ENCODE measurements at places on chromosomes 12 and 14.

DNA sequence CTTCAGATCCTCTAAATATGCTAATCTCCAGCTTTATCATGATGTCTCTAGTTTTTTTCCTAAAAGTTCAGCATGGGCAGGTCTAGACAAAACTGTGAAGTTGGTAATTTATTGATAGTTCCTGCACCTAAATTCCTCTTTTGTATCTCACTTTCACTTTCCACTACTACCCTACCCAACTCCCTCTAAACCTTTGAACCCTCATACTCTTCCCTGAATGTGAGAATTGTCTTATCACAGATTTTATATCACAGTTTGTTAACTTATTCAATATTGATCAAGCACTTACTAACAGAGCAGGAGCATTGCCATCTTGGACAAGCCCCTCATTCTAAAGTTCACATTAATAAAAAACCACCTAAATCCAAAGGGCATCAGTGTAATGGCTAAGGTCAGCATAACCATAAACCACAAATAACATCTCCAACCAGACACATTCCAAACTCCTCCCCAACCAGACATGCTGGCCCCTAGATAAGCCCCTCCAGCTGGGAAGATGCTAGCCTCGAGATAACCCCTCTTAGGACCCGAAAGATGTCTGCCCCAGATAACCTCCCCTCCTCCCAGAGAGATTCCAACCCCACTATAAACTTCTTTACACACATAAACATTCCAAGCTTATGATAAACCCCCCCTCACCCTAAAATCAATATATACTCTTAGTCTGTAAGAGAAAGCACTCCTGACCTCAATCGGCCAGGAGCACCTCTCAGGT lies 78.7 kb downstream of the FSCB start:
- DNase-seq, result no peak

DNA sequence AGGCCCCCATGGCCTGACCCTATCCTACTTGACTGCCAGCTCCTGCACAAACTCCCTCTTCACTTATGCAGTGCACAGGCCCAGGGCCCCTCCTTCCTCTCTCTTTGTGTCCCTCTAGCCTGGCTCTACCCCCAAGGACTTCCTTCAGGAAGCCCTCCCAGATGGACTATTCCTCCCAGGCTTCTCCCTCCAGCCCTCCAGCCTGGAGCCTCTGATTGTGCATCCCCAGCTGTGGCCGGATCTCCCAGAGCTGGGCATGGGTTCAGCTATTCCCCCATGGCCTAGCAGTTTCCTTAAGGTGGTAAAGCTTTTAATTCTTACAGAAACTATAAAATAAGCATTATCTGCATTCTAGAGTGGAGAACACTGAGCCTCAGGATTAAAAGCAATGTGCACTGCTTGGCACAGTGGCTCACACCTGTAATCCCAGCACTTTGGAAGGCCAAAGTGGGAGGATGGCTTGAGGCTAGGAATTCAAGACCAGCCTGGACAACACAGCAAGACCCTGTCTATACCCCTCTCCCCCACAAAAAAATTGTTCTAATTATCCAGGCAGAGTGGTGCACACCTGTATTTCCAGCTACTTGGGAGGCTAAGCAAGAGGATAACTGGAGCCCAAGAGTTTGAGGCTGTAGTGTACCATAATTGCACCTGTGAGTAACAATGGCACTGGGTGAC lies 16.8 kb upstream of the KRT8 start:
- no peak for DNase-seq

DNA sequence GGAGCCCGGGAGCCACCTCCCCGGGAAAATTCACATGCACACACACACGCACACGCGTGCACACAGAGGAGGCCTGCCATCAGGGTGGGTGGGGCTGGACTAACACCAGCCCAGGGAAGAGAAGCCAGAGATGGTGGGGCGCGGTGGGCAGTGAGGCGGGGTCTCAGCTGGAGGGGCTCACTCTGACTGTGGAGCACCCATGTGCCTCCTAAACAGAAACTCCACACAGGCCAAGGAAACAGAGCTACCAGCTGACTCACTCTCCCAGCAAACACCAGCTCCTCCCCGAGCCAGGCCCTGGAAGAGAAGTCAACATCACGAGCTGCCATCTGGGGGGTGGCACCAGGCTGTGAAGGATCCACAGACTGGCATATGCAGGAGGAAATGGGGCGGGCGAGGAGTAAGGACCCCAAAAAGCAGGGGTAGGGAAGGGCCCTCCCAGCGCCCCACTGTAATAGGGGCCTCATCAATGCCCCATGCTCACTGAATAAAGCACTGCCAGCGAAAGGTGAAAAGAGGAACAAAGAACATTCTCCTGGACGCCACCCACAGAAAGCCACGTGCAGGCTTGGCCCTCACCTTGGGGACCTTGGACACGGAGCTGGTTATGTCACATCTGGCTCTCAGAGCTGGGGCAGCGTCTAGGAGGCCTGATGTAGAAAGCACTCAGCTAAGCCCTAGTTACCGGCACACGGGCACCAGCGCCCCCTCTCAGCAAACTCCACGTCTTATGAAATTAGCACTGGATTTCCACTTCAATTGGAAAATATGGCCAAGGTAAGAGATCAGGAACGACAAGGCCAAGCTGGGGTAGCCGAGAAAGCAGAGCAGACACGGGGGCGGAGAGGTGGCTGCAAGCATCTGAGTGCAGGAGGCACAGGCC lies 8.4 kb upstream of the INF2 start:
- peak; percentile 74 for DNase-seq

DNA sequence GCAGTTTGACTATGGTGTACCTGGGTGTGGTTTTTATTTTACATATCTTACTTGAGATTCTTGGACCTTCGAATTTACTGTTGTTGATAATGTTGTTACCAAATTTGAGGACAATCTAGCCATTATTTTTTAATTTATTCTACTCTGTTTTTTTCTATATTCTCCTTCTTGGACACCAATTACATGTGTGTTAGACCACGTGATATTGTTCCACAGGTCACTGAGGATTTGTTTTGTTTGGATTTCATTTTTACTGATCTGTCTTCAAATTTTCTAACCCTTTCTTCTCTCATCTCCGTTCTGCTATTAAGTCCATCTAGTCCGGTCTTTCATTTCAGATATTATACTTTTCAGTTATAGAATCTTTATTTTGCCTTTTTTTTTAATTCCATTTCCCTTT lies 204.9 kb upstream of the BCL2L14 start:
- no peak for DNase-seq

DNA sequence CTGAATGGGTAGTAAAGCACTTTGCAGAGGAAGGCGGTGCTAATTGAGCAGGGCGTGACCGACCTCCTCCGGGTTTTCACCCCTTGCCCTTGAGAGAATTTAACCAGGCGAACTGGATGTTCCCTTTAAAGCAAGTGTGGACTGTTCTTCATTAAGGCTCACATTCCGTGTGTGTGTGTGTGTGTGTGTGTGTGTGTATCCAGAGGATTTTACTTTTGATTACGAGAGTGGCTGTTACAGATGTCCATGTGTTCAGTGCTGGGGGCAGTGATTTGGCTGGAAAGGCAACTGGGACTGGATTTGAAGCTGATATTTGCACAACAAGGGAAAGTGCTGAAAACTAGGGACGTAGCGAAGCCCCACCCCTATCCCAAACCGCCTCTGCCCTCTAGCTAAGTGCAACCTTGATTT lies 2.2 kb downstream of the TMEM132C start:
- DNase-seq, result no peak

GRCh38 chr12:20822925-20823324 lies 12.4 kb downstream of the SLCO1B3 start:
- no peak for DNase-seq

DNA sequence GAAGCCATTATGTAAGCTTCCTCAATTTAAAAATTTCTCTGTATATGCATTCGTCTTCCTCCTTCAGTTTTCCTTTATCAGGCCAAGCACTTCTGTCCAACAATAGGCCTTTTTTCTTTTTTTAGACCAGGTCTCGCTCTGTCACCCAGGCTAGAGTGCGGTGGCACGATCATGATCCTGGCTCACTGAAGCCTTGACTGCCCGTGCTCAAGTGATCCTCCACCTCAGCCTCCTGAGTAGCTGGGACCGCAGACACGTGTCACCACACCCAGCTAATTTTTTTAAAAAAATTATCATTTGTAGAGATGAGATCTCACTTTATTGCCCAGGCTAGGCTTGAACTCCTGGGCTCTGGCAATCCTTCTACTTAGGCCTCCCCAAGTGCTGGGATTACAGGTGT lies 25.8 kb downstream of the TAOK3 start:
- peak; percentile 80 for DNase-seq
